GF-D8 (cell line): ENCODE measurements at places on chromosomes 7 and 10.

DNA sequence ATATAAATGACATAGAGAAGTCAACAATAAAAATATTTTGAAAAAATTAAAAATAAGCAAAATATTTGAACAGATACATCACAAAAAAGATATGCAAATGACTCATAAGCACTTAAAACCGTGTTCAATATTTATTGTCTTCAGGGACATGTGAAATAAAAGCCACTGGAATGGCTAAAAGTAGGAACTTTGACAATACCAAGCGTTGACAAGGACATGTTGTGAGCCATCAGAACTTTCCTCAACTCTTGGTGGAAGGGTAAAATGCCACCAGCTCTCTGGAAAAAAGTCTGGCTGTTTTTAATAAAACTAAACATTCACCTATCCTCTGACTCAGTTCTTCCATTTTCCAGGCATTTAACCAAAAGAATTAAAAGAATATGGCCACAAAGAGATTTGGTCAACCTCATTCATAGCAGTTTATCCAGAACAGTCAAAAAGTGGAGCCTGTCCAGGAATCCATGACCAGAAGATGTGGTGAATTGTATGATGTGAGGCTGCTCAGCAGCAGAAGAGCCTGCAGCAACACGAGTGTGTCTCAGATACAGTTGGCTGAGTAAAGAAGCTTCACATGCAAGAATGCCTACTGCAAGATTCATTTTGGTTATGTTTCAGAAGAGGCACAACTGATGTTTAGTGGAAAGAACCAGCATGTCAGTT, 7.1 kb upstream of the KLF6 start:
- DNase-seq = no peak

DNA sequence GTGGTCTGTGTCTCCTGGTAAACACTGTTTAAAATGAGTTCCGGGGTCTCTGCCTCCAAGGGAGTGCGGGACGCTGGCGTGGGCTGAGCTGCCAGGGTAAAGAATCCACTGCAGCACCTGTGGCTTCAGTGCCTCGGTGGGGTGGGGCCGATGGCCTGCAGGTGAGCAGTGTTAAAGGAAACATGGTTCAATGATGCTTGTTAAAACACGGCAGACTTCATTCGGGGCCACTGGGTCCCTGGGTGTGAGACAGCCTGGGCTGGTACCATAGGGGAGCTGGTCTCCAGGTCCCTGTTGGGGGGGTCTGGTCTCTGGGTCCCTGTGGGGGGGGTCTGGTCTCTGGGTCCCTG, 24.9 kb upstream of the KNDC1 start:
- DNase-seq = no peak

DNA sequence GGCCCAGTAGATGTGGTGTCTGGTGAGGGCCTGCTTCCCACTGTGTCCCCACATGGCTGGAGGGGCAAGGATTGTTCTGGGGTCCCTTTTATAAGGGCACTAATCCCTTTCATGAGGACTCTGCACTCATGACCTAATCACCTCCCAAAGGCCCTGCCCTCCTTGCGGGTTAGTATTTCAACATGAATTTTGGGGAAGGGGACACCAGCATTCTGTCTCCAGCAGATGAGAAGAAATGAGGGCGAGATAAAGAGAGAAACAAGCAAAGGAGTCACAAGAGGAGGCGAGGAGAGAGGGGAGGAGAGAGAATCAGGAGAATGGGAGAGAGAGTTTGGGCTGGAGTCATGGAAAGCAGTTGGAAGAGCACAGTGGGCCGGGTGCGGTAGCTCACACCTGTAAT, 83.7 kb downstream of the C10orf105 start:
- no peak for DNase-seq

DNA sequence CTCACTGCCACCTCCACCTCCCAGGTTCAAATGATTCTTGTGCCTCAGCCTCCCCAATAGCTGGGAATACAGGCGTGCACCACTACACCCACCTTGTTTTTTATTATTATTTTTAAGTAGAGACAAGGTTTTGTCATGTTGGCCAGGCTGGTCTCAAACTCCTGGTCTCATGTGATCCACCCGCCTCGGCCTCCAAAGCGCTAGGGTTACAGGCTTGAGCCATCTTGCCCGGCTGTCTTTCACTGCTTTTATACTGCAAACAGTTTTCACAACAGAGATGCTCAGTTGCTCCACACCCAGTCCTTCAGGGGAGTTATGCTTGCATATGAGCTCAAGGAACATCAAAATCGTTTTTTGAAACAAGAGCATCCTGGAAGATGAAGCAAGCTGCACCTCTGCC, 1.3 kb upstream of the PRR15 start:
- DNase-seq = no peak

GRCh38 chr10:15290150-15290549, 80.9 kb downstream of the FAM171A1 start:
- no peak for DNase-seq

DNA sequence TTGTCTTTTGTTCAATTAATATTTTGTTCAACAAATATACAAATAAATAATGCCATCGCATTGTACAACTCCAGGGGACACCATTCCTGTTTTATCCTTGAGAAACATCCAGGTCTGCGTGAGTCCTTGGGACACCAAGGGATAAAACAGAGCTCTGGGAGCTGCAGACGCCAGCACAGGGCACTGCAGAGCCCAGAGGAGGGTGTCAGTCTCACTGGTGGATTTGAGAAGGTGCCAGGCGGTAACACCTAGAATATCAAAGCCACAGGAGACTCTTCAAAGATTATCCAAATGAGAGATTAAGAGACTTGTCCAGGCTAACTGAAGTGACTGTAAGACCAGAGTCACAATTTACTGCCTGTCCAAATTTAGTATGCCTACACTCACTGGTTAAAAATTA, 55.3 kb downstream of the TEX36 start:
- DNase-seq = no peak

GRCh38 chr10:3834947-3835346, 49.9 kb upstream of the KLF6 start:
- no peak for DNase-seq

- DNase-seq = no peak
Observed at GRCh38 chr7:100171087-100171681, 2.8 kb upstream of the GAL3ST4 start.

DNA sequence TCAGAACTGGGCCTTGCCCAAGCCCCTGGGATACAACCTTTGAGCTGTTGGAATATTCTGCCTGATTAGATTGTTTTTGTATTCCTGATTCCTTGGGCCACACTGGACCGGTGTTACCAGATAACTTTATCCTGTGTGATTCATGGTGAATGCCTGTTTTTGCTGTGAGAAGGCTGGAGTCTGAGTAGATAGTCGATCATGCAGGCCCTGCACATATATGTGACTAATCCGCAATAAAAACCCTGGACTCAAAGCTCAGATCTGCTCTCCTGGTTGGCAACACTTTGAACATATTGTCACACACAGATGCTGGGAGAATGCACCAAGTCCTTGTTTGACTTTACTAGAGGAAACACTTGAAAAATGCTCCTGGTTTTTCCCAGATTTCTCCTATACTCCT, 183.9 kb upstream of the MBL2 start:
- DNase-seq = no peak
